NCI-H1105 treated with DMSO at 0.1 percent for 48 hours (cell line): ENCODE measurements at places on chromosomes 5 and 9.

DNA sequence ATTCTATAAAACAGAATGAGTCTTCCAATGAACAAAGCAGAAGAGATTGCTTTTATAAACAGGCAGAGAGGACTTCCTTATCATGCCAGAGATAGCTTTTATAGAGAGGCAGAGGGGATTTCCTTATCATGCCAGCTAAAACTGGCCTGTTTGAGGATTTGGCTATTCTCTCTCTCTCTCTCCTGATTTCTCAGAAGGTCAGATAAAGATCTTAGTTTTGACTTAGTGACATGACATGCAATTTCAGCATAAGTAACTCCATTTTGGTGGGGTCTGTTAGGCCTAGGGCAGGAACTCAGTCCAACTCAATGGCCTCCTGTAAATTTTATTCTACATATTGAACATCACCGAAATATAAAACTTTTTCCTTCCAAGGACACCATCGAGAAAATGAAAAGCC, 31.5 kb upstream of the DENND4C start:
- no peak for DNase-seq

DNA sequence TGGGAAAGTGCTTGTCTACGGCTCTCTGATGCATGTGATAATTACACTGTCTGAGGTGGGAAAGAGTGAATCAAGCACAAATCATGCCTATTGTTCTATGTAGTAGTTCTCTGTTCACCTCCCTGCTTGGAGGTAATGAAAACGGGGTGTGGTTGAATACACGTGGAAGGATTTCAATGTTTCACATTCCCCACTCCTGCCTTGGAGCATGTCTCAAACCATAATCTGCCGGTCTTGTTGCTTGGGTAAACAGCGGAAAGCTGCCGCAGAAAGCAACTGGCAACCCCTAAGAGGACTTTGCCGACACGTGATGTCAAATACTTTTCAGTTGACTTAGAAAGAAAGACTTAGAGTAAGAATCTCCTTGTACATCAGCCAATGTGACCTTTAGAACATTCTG, 63.5 kb upstream of the MOCS2 start:
- DNase-seq = no peak

GRCh38 chr9:134365791-134366222, 39.6 kb downstream of the RXRA start:
- DNase-seq = peak; percentile 86

DNA sequence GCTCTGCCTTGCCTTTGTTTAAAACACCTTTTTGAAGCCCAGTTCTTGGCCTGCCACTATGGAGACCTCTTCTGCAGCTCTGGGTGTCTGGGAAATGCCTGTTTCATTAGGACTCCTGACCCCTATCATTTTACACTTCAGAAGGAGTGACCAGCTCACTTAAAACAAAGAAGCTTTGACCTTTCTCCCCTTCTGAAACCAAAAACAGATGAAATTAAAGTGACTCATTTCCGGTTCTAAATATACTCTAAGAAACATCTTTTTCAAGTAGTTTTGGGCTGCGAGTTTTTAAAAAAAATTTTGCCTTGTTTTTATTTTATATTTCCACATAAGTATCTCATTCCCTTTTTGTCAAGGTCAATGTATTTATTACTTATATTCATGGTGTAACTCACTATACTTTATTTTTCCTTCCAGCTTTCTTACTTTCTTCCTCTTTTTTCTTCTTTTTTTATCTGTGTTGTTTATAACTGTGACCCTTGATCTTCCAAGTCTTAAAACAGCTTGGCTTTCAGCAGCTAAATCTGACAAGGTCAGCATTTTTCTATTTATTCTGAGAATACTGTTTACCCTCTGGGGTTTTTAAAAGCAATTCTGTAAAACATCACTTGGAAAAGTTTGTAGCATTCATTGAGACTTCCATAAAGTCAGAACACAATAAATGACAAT, 672.9 kb downstream of the NR2F1-AS1 start:
- DNase-seq = no peak
